AG09309 (cell line): ENCODE measurements at places on chromosomes 3 and 15.
A peak's percentile ranks its signal among the peaks of the same experiment; 100 is the strongest.

- no peak for DNase-seq
These were observed 192.6 kb upstream of the ALCAM start for GRCh38 chr3:105174017-105174615.

DNA sequence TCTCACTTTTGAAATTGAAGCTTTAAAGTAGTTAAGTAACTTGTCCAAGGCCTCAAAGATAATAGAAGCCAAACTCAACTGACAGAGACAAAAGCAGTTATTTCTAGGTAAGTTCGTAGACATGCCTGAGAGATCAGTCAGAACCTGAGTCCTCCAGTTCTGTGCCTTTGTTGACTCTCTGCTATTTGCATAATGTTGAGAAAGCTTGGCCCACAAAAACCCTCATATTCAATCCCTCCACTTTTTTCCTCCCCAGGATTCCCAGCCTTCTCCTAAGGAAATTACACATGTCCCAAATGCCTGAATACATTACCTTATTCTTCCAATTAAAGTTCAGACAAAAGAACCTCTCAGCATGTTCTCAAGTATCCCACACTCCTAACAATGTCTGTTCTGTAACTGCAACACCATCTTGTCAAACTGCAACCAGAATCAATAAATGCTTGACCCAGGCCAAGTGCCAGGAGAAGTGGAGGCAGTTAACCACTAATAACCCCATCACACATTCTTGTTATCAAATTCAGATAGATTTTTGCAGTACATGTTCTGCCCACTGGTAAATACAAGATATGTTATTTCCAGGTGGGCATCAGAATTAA lies 217.8 kb downstream of the LRRC3B start:
- no peak for DNase-seq

DNA sequence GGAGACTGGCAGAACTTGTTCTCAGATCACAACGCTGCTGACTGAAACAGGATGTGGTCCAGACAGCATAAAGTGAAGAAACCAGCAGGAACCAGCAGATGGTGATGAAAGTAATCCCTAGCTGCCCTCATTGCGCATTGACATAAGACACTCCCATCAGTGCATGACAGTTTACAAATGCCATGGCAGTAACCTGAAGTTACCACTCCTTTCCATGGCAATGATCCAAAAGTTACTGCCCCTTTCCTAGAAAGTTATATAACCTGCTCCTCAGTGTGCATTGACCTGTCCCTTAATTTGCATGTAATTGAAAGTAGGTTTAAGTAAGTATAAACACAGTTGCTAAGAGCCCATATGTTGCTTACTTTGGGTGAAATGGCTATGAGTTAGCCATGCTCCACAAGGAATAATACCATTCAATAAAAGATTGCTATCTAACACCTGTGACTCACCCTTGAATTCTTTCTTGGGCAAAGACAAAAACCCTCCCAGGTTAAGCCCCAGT lies 149.1 kb upstream of the CD96 start:
- DNase-seq: no peak

- DNase-seq: no peak
These were observed 128.3 kb downstream of the GOLIM4 start for GRCh38 chr3:167967257-167968036.

DNA sequence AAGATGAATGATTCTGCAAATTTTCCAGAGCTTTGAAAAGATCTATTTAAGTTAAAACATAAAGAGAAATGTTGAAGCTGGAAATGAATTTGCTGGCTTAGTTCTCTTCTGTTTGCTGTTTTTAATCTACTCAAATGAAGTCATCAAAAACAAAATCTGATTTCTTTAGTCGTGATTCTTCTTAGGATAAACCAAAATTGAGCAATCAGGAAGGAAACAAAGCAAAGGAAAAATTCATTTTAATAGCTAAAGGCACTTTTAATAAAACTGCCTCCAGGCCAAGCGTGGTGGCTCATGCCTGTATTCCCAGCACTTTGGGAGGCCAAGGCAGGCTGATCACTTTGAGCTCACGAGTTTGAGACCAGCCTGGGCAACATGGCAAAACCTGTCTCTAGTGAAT lies 91.2 kb downstream of the DUT start:
- DNase-seq: no peak

DNA sequence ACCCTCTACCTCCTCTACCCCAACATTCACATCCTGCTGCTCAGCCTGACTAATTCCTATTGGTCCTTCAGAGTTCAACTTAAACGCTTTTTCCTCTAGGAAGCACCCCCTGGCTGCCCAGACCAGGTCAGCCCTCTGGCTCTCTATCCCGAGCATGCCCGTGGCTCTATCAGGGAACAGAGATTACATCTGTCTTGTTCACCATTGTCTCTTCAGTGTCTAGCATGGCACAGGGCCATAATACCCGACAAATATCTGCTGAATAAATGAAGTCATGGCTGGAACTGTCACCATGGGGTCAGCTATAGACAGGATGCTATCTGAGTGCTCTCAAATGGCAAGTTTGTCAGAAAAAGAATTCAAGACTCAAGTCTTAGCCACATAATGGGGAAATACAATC lies 296.9 kb upstream of the CHRNA7 start:
- DNase-seq: no peak

- no peak for DNase-seq
These were observed 99.6 kb upstream of the PRR23E start for GRCh38 chr3:127093312-127093711.

DNA sequence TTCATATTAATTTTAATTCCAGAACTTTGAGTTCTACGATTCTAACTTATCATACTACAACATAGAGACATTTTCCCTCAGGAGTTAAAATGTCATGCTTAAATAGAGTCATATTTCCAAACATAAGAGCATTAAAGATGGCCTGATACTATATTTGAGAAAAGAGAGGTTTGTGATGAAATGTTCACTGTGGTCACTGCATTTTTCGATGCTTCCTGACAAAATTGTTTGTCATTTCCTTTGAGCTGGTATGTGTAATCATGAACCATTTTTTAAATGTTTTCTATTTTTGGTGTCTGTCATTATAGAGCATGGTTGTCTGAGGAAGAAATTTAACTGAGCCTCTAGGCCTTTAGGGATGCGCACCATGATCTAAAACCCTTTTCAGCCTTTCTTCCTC lies 721.4 kb upstream of the NR2F2 start:
- DNase-seq: no peak

DNA sequence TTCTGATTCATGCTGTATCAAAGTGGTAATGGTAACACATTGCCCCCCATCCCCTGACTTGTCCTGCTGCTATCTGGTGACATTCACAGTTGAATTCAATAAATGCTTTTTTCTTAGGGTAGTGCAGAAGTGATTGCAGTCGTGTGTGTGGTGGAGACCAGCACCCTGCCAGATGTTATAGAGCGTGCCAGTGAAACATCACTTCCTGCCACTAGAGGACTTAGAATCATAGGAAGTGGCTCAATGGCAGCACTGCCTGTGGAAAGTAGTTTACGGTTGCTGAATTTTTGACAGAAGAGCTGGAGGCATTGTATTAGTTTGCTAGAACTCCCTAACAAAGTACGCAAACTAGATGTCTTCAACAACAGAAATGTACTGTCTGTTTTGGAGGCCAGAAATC lies 37.4 kb upstream of the P2RY12 start:
- no peak for DNase-seq

- DNase-seq: no peak
These were observed 489.7 kb downstream of the MAGI1 start for GRCh38 chr3:65548848-65549625.

DNA sequence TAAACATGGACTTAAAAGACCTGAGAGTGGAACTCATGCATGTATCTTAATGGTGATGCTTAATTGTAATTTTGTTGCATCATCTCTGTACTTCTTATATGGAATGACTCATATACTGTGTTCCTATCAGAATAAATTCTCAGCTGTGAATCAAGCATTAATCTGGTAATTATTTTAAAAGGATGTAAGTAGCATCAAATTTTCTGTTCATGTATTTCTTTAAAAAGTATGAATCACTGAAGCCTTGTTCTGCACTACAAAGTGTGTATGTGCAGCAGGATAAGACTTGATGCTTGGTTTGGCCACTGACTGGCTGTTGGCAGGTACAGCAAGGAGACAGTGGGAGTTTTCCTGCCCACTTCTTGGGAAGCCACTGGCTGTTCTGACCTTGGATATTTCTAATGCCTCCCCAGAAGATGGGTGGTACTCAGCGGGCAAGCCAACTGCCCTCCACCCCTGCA lies 123.9 kb downstream of the ANO10 start:
- DNase-seq: peak; percentile 3

- no peak for DNase-seq
These were observed 24.8 kb downstream of the IL20RB start for GRCh38 chr3:136982520-136983138.
